CD4-positive, alpha-beta T cell treated with Interleukin-12 subunit alpha and Interleukin-12 subunit beta, for 1 hour (primary cell): ENCODE measurements at places on chromosomes 3 and 15.

GRCh38 chr3:28726840-28727239 is 378.2 kb upstream of the AZI2 start:
- DNase-seq: no peak

DNA sequence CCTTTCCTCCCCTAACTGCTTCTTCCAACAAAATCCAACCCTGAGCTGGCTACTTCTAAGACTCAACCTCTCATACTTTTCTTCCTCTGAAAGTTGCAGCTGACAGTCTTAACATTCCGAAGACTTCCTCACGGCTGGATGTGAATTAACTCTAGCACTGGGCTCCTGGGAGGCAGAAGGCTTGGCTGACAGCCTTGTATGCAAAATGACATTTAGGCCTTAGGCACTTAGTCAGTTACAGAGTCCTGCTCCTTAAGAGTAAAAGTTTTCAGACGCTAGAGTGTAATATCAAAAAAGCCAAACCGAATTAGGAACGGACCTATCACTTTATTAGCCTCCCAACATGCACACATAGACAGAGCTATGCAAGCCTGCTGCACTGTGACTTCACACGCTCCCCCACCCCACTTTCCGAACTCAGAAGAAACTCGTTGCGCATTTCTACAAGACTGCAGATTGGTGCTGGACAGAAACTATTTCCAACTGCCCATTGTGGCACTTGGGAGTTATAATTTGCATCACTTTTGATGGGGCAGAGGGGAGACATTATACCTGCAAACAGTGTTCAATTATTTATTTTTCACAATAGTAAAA is 15.5 kb upstream of the ANXA2 start:
- DNase-seq: no peak

- no peak for DNase-seq
Observed at GRCh38 chr3:93843981-93844380, 129.7 kb downstream of the PROS1 start.

DNA sequence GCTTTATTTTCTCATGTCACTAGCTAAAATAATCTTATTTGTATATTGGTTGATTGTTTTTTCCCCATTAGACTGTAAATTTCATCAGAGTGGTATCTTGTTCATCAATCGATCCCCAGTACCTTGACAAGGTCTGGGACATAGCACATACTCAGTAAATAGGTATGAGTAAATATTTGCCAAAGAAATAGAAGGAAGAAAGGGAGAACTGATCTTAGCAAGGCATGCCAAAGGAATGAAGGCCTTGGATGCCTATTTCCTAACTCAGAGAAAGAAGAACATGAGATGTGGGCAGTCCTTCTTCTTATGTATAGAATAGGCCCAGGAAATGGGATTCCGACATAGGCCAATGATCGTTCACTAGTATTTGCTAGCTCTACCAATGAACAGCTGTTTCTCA is 54.7 kb downstream of the ISL2 start:
- DNase-seq: no peak

DNA sequence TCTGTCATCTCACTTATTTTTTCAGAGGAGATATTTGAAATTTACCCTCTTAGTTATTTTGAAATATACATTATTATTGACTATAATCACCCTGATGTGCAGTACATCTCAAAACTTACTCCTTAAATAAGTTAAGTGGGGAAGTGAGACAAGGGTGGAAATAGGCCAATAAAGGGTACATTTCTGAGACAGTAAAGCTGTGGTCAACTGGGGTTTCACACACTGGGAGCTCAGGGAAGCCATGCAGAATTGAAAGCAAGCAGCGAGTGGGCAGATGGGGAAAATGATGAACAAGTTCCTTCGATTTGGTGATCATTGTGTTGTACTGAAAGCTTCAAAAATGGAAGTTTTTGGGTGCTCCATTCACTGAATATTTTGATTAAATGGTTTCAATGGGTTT is 21.6 kb upstream of the MOBP start:
- DNase-seq: no peak
